Hematopoietic multipotent progenitor cell treated with erythropoietin and hydrocortisone succinate and interleukin-3 and kit ligand, for 15 days (in vitro differentiated cells): ENCODE measurements at places on chromosomes 1 and 21.

GRCh38 chr1:27102707-27103468 lies 52.0 kb downstream of the SLC9A1 start:
- peak; percentile 75 for DNase-seq

DNA sequence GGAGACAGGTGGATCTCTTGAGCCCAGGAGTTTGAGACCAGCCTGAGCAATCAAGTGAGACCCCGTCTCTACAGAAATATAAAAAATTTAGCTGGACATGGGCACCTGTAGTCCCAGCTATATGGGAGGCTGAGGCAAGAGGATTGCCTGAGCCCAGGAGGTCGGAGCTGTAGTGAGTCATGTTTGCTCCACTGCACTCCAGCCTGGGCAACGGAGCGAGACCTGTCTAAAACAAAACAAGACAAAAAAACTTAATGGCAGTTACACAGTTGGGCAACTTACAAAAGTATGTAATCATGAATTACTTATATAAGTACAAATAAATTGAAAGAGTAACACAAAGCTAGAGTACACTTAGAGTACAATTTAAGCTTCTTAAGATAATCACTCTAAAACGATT lies 25.2 kb downstream of the RC3H1 start:
- no peak for DNase-seq

- DNase-seq: peak; percentile 73
Measured at GRCh38 chr1:66981679-66982078, 56.9 kb downstream of the MIER1 start.

DNA sequence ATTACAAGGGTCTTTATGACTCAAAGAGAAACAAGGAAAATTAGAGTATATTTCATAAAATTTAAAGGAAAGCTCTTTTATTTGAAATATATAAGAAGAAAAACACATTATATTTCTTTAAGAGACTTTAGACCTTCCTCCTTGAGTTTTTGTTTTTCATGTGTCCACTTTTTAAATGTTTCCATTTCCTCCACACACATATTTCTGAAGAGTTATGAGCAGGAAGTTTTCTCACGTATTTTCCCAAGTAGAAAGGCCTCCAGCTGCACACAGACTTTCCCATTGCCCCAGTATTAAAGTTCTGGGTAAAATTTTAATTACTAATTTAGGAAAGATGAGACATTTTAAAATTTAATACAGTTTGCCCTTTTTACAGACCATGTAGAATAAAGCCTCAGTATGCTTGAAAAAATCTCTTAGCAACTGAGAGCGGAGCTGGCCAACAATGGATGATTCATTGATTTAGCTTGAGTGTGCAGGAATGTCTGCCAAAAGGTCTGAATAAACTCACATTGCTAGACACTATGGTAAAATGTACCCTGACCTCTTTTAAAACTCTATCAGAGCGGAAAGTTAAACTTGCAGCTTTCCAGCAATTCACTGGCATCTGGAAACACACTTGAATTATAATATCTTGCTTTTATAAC lies 57.9 kb downstream of the DDAH1 start:
- DNase-seq: no peak

DNA sequence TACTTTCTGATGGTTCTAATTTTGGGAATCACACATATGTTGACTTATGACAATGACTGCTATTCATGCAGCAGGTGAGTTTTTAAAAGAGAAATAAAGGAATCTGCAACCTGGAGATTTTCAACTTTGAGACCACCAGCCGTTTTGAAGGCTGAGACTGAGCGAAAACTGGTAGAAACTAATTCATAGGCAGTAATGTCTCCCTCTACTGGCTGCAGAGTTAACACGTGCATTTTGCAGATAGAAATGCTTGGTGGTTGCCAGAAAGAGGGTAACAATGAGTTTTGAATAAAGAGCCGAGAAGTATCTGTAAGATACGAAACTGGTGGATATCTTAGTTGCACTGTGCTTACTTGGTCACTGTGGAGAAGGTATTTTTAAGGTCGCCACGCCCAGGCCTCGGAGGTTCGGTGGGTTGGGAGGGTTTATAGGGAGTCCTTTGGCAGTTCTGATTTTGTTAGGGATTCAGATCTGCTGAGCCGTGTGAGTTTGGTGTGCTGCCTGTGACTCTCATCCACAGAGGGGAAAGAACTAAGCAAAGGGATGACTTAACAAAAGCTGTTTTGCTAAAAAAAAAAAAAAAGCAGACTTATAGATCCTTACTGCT lies 83.0 kb downstream of the RYR2 start:
- DNase-seq: peak; percentile 11

GRCh38 chr1:22754106-22754768 lies 43.6 kb downstream of the EPHB2 start:
- no peak for DNase-seq

DNA sequence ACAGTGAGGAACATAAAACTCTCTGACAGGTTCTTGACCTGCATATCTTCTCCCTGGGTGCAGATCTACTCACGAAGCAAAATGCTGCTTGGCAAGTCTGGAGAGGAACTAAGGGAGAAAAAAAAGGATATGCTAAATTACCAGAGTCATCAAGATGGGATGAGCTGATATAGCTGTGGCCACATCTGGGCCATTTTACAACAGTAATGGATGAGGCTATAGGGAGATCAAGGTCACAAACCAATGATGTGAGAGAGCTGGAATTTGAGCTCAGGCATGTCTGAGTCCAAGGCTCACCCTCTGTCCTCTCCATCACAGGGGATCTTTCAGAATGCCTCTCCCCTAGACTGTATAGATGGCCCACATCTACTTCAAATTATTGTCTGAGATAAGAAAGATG lies 26.2 kb downstream of the ZMYND12 start:
- DNase-seq: no peak

DNA sequence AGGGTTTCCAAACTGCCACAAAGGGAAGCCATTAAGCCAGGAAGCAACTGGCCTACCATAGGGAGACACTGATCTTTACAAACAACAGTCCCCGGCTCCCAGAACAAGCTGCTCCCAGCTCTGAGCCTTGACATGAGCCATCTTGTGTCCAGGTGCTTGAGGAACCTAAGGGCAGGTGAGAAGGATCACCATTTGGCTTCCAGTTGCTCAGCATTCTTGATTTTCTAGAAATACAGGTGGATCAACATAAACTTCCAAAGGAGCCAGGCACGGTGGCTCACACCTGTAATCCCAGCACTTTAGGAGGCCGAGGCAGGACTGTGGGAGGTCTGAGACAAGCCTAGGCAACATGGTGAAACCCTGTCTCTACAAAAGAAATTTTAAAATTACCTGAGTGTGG lies 21.6 kb downstream of the ZBTB17 start:
- DNase-seq: no peak

DNA sequence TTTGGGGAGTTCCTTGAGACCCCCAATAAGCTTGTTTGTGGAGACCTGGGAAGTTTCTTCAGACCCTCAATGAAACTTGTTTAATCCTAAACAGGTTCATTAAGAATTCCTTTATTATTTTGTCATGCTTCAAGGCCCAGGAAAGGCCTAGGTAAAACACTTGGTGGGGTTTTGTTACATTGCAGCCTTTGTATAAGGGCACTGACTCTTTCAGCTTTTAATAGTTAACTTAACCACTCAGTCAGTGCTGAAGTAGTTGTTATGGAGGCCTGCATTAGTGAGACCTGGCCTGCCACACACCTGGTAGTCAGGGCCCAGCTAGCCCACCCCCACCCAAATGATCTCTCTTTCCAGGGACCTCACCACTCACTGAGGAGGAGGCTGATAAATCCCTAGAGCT lies 103.7 kb downstream of the FCRL5 start:
- no peak for DNase-seq

GRCh38 chr1:193516755-193517388 lies 330.5 kb upstream of the B3GALT2 start:
- no peak for DNase-seq

DNA sequence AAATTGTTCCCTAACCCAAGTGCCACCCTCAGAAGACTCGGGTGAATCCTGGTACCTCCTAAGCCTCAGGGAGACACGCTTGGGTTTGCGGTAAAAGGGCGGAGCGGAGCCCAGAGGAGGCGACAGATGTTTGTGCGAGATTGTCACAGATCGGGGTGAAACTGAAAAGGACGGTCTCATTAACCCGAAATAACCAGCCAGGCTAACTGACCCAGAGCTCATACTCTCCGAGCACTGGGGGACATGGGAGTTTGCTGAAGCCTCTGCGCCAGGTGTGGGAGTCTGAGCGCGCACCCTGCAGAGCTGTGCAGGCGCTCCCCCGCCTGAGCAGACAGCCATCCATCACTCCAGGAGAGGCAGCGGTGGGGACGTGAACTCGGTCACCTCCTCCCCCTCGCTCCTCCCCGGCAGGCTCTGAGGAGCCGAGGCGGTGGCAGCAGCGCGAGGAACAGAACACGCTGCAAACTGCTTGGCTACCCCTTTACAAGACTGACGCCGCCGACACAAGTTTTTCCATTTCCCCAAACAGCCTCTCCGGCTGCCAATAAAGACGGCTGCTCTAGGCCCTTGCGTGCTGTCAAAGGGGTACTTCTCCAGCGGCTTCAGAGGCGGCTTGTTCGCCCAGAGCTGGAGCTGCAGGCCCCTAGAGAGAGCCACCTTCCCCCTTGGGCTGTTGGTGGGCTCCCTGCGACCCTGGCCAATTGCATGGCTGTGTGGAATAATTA lies 43.5 kb downstream of the RRAGC start:
- peak; percentile 75 for DNase-seq

- no peak for DNase-seq
Measured at GRCh38 chr1:248822148-248823032, 3.3 kb downstream of the SH3BP5L start.

DNA sequence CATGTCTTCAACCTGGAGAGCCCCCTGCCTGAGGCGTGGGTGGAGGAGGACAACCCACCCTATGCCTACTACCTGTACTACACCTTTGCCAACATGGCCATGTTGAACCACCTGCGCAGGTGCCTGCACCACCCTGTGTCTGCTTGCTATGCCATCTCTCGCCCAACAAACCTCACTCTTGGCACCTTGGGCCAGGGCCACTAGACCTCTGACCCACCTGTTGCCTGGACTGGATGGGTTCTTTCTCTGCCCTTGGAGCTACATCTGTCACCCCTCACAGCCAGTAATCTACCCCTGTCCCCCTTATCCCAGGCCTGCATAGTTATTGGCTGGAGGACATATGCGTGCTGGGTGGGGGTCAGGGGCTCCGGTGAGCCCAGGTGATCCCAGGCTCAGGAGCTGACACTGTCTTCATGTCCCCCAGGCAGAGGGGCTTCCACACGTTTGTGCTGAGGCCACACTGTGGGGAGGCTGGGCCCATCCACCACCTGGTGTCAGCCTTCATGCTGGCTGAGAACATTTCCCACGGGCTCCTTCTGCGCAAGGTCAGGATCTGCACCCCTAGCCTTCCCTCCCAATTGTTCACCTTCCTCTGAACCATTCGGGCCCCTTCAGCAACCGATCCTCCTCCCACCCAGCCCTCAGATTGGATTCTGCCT lies 9.9 kb downstream of the AMPD2 start:
- no peak for DNase-seq

DNA sequence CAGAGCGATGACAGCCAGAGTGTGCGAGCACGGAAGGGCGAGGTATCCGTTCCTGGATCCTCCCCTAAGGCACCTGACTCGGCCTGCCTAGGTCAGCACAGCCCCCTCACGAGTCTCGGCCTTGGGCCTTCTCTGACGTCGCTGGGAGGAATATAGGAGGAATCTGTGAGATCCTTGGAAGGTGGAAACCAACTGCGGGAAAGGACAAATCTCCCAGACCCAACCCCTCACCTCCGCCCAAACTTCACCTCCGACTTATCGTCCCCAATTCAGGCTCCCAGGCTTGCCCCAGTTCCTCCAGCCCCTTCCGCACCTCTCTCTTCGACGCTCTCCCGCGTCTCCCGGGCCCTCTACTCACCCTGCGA lies 494 bp downstream of the APH1A start:
- peak; percentile 29 for DNase-seq
